ENCODE measurements at places on chromosomes 7 and 10. TPM values are rescaled to one million over a fixed set of nuclear protein-coding genes. Genes with fewer than 3 reads are reported as not detected.

Gene SLC18A3
- not detected for total RNA-seq

DNA sequence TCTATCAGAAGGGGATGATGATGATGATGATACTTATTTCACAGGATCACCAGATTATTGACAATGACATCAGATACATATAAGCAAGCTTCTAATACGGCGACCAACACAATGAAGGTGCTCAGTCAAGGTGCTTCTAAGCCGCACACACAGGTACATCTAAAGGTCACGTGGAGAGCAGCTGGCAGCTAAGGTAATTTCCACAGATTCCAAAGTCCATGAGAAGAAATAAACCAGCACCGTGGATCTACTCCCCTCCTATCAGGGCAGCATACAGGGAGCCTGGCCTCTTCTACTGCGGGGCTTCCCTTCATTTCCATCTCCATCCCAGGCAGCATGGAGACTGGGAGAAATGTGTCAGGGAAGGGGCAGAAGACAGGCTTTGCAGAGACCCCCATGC is 37.5 kb downstream of the DENND11 start:
- DNase-seq: no peak

GRCh38 chr10:29946953-29947700 is 112.3 kb downstream of the JCAD start:
- no peak for DNase-seq

- no peak for DNase-seq
These were observed 34.6 kb upstream of the UNC5B start for GRCh38 chr10:71177651-71178199.

GRCh38 chr7:22579961-22580360 is 80.0 kb upstream of the STEAP1B start:
- no peak for DNase-seq

DNA sequence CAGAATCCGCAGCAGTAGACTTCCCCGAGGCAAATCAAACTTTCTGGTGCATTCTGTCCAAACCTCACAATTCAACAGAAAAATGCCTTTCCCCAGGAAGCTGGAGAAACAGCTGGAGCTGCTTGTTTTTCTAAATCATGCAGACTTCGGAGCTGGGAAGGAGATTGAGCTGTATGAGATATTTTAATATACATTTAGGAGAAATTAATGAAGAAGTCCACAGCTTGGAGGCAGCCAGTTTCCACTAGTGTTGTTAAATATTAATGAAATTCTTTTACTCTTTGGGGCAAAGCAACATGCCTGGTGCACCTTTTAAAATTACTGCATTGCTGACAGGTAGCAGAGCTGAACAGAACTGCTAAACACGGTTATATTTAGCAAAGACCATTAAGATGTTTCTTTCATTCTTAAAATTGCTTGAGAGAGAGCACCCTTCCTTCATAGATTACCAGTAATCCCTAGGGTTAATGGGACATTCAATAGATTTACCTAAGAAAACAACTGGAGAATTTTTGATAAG is 566.4 kb downstream of the SORCS3 start:
- DNase-seq: no peak

GRCh38 chr10:23461557-23461956 is 22.7 kb downstream of the OTUD1 start:
- no peak for DNase-seq

DNA sequence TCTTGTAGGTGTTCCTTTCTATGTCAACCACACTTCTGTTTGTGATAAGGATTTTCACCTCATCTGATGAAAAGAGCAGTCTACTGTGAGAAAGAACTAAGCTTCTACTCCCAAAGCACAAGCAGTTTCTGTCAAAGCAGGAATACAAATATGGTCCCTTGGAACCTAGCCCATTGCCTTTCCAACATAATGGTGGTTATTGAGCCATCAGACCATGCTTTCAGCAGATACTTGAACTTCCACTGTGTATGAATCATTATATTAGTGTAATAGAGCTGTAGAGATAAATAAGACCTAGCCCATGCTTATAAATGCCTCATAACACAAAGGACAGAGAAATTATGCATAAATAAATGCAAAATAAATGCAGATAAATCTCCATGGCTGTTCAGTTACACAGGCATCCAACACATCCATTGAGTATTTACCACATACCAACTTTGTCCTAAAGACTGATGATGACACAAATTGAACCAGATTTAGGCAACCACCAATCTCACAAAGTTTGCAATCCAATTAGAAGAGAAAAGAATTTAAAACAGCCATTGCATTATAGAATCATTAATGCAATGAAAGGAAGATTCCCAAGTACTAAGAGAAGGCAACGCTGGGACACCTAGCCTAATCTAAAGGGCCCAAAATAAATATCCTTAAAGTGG is 729.4 kb upstream of the C7orf33 start:
- no peak for DNase-seq

DNA sequence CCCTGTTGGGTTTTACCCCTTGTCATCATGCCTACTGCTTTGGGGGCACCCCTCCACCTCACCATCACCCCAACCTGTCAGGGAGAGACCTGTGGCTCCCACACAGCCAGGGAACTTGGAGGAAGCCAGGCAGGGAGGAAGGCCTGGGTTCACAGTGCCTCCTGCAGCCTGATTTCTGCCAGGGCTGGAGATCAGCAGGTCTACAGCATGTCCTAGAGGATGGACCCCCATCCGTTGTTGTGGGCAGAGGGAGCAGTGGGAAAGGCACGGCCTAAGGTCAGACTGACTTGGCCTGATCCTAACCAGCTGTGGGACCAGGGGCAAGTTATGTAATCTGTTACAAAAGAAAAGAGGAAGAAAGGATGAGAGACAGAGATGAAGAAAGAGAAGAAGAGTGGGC is 28.2 kb downstream of the ZCCHC24 start:
- peak; percentile 18 for DNase-seq

Gene CYP2C19
- not detected for total RNA-seq

DNA sequence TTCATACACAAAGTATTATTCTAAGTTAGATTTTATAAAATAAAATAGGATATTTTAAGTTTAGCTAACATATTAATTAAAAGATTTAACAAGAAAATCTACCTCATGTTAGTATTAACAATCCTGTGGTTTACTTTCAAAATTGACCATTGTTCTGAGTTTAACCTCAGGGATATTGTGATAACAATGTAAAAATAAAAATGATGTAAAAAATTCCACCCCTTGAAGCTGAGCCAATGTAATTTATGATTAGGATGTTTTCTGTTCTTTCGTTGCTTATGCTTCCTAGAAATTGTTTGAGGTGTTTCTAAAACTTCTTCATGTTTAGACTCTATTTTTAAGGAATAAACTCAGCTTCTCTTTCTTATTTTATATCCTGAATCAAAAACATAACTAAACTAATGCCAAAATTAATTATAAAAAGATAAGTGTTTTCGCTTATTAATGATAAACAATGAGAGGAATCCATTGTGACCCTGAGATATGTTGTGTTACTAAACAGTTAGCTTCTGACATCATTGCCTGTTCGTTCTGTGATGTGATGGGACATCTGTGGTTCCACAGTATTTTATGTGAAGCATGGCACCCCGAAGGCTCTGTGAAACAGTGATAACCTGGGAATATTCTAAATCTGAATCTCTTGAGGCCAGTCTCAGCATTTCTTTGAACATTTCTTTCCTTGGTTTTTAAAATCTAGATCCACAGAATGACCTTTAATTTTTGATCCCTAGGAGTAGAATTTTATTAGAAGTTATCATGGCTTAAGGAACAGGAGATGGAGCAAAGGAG is 340.8 kb downstream of the ARL4A start:
- DNase-seq: no peak

- no peak for DNase-seq
These were observed 647.1 kb downstream of the ZNF37A start for GRCh38 chr10:38741226-38741625.

DNA sequence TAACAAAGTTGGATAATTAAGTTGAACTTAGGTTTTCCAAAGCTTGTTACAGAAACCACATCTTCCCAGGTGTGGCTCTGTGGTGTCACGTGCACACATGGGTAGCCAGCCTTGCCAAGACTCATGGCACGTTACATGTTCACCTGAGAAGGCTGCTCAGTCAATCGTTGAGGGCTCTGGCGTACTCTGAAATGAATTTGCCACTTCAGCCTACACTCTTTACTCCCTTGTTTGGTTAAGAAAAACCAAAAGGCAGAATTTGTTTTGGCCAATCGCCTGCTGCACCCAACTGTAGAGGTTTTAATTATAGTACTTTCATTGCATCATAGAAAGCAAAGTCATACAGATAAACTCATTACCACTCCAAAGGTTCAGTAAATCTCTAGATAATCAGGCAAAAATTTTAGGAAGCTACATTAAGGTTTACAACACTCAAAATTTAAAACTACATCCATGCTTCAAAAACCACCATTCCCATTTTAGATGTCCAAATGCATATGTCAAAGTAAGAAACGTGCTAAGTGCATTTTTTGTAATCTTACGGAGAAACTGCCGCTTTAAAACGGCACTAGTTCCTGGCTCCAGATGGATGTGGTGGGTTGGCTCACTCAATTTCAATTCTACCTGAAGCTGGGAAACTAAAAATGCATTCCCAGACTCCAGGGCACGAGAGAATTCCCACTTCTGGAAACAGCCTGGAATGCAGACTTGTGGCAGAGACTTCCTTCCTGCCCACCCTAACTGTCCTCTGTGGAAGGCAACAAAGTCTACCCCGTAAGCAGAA is 88.4 kb downstream of the DIP2C start:
- DNase-seq: peak; percentile 95

- no peak for DNase-seq
These were observed 293.8 kb downstream of the RNLS start for GRCh38 chr10:88289342-88289741.

DNA sequence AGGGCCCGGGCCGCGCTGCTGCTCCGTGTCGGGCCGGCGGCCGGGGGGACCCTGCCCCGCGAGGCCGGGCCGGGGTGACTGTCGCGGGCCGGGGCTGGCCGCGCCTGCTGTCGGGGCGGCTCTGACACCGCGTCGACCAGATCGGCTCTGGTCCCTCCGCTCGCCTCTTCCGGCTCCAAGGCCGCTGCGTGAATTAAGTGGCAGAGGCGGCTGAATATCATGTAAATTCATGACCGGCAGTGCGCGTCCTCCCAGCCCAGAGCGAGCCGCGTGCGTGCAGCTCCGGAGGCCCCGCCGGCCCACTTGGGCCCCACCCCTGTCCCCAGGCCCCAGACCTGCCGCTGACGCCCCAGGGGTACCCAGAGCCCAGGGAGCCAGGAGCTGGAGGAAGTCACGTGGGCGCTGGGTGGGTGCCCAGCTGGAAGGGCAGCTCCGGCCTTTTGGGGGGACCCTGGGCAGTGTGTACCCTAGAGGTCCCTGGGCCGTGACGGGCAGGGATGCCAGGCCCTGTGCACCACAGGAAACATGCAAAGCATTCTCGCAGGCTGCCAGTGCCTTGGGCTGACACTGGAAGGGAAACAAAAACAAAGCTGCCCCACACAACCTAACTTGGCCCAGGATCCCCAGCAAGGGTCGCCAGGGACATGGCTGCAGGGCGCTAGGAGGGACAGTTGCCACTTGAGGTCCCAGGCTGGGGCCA is 584.0 kb upstream of the MKI67 start:
- no peak for DNase-seq

GRCh38 chr7:84982199-84982598 is 204.7 kb downstream of the SEMA3D start:
- no peak for DNase-seq

DNA sequence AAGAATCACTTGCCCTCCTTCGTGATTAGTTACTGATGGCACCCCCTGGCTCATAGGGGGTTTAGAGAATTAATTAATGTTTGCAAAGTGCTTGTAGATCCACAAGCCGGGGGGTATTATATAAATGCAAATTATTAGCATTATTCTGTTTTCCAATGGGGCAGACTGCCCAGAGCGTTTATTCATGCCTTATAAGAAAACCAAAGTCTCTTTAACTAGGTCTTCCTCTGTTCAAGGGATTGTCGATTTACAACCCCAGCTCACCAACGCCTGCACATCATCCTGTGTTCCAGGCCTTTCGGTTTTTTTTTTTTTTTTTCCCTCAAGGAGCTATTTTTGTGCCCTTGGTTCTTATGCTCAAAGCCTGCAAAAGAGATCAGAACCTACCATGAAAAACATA is 630.7 kb downstream of the PARD3 start:
- no peak for DNase-seq

DNA sequence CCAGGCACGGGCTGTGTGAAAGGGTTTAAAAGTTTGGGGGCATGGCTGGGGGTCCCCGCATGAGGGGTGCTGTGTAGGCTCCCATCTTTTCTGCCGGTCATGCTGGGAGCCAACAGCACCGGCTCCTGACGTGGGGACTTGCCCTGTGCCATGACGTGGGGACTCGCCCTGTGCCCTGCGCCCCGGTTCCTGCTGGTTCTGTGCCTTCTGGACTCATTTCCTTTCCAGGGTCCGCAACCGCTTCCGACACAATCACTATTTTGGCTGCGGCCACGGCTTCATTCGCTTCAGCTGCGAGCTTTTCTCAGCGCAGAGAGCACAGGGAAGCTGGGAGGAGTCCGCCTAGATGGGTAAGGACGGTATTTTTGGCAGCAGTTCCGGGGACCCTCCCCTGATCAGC is 7.6 kb upstream of the GIMAP8 start:
- DNase-seq: no peak

- no peak for DNase-seq
These were observed 32.3 kb upstream of the TM9SF3 start for GRCh38 chr10:96619120-96619519.

Gene CRTAC1
- total RNA-seq: not detected

Measured in osteoblast (primary cell).